ENCODE measurements at places on chromosomes 13 and 19. TPM values are rescaled to one million over a fixed set of nuclear protein-coding genes. Genes with fewer than 3 reads are reported as not detected.

DNA sequence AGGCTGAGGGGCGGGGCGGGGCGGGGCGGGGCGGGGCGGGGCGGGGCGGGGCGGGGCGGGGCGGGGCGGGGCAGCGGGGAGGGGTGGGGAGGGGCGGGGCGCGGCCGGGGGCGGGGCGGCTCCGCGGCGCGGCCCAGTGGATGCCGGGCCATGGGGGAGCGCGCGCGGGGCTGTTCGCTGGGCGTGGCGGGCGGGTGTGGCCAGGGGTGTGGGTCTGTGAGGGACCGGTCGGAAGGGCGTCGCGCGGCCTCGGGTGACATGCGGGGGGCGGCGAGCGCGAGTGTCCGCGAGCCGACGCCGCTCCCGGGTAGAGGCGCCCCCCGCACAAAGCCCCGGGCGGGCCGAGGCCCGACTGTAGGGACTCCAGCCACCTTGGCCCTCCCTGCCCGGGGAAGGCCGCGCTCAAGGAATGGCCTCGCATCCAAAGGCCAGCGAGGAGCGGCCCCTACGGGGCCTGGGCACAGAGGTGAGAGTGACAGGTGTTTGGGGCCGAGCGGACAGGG lies at the start of gene ZFP28:
Gene ZFP28 (plus strand): TSS at position 188 of the 503 bp plus-strand sequence. CDS start 71 bp downstream, at position 259.
- no peak for DNase-seq

CEACAM20 gene
- not detected for total RNA-seq

DNA sequence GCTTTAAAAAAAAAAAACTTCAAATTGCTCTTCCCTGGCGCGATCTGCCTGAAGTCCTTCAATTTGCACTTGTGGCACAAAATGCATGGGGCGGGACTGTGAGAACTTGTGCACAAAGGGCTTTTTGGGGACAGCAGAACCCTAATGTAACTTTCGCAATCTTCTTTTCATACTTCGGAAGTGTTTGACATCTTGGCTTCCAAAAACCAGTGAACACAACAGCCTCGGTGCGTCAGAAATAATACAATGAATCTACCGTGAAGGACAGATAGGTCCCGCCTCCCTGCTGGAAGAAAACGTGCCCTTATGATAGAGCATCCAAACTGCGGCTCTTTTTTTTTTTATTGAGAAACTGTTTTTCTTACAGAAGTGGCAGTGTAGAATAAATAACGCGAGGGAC lies 36.6 kb downstream of the KLF2 start:
- no peak for DNase-seq

DNA sequence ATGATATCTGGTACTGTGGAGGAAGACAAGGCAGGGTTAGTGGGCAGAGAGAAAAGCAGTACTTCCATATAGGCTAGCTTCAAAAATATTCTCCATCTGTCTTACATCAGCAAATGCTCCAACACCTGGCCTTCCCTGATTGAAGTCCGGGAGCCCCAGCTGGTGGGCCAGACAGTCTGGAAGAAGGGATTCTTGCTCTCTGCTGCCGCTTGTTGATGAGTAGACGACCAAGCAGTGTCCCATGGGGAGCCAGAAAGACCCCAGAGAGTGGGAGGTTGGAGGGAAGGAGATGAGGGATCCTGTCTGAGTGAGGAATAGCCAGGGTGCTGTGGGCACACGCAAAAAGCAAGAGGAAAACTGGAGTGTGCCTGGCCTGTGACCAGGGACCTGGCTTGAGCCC lies 95.1 kb downstream of the ATP8A2 start:
- DNase-seq: no peak

PCSK4 gene
- total RNA-seq: 1.7 TPM

HSD17B14 gene
- 2.5 TPM for total RNA-seq

- no peak for DNase-seq
These were observed 75.8 kb upstream of the UBAC2 start for GRCh38 chr13:99124794-99125316.

DNA sequence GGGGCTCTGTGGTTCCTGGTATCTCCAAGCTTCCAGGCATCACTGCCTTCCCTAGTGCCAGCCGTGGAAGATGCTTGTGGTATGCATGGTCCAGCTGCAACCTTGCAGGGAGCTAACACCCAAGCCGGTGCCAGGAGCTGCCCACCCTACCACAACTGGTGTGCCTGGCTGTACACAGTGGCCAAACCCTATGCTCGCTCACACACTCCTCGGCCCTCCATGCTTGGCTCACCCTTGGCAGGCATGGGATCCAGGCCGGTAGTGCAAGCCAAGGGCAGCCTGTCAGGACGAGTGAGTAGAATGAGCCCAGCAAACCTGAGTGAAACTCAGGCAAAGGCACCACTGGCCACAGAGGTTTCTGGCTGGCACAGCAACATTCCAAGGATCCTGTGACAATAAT lies 1676.0 kb downstream of the SLITRK1 start:
- DNase-seq: no peak

CYP2A6 gene
- total RNA-seq: not detected

DNA sequence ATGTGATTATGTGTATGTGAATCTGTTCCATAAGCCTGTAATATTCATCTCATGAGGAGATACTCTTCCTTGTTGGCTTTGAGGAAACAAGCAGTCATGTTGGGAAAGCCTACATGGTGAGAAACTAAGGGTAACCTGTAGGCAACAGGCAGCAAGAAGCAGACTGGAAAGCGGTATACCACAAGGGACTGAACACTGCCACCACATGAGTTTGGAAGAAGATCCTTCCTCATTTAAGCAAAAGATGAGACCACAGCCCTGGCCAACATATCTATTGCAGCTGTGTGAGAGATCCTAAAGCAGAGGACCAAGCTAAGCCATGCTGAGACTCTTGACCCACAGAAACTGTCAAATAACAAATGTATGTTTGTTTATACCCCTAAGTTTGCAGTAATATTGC lies 134.8 kb downstream of the B3GLCT start:
- no peak for DNase-seq

- no peak for DNase-seq
These were observed 44.4 kb upstream of the WDFY2 start for GRCh38 chr13:51539887-51540286.

GRCh38 chr13:84500016-84500415 lies 617.7 kb upstream of the SLITRK1 start:
- no peak for DNase-seq

ZNF823 gene
- 18.6 TPM for total RNA-seq

EPSTI1 gene
- total RNA-seq: 3.4 TPM

DNA sequence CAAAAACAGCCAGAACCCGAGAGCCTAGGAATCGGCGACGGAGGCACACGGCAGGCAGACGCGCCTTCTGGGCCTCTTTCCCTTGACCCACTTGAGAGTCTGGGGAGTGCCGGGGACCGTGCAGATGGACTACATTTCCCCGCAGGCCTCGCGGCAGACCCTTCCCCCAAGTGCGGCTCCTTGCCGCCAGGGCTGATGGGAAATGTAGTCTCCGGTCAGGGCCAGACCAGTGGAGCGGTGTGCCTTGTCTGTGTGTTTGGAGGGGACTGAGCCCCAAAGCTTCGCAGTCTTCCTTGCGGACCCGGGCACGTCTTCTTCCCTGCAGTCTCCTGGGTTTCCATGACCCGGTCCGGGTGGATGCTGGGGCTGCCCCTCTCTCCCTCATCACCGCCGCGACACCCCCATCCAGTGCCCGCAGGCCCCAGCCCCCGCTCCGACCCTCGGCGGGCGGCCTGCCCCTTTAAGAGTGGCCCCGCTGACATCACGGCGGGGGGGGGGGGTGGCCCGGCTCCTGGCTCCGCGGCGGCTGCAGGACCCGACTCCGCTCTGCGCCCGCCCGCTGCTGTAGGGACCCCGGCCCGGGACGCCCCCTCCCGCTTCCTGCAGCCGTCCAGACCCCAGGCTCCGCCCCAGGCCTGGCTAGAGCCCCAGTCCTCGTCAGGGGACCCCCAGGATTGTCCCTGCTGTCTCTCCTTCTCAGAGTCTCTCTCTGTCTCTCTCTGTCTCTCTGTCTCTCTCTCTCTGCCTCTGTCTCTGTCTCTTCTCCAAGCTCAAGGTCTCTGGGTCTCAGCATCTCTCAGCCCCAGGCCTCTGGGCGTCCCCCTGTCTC lies 758 bp upstream of the CACNG7 start:
- DNase-seq: peak; percentile 82

- no peak for DNase-seq
These were observed 34.2 kb downstream of the GJA3 start for GRCh38 chr13:20126541-20127261.

DNA sequence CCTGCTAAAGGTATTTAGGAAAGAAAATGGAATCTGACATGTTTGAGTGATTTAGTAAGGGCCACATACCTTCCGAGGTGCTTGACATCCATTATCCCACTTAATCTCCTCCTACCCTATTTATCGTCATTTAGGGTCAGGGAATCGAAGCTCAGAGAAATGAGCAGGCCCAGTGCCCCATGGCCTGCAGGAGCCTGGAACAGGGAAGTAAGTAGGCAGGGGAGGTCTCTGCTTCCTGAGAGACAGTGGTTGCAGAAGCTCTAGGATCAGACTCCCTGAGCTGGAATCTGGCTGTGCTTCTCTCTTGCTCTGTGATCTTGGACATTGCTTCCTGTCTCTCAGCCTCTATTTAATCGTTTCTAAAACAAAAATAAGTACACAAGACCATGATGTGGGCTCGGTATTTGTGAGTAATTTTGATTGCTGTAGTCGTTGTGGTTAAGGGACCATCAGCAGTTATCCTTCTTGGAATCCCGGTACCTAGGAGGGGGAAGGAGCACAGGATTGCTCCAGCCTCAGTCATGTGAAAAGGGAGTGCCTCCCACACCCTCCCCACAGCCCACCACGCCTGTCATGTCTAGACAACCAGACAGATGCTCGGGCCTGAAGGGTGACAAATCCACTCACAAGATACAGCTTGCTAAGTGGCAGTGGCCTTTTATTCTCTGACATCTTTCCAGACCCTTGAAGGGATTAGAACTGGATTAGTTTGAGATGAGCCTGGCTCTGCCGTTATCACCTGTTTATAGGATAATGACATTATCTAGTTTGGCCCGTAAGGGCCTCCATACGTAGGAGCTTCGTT lies 169.2 kb upstream of the TSHZ3 start:
- no peak for DNase-seq

ZNF730 gene
- 21.5 TPM for total RNA-seq

GRCh38 chr13:42895776-42896175 lies 96.3 kb downstream of the EPSTI1 start:
- DNase-seq: no peak

DNA sequence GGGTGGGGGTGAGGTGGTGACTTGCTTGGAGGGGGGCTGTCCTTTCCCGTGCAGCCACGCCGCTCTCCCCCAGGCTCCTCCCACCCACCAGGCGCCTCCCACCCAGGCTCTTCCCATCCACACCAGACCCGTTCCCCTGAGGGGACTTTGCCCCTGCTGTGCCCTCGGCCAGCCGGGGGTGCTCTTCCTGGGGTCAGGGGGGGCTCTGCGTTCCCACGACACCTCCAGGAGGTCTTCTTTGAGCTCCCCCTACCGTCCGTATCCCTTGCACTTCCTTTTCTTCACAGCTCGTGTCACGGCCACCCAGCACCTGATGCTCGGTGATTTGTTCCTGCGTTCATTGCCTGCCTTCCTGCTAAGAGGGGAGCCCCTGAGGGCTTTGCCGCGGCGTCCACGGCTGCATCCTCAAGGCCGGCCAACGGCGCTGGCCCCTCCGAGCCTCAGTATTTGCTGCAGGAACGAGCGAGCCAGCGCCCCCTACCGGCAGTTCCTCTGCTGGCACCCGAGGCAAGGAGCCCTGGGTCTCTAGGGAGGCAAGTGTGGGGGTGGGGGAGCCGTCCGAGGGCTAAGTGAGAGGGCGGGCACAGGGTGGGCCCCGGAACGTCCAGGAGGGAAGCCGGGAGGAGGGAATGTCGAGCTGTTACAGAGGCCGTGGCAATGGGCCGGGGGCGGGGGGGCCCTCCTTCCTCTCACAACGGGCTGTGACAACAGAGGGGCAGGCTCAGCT lies 11.8 kb downstream of the LRRC4B start:
- peak; percentile 63 for DNase-seq

All from occipital lobe (tissue), 3 donors.